ENCODE measurements at places on chromosomes 3 and 15. TPM values are rescaled to one million over a fixed set of nuclear protein-coding genes. Genes with fewer than 3 reads are reported as not detected.

Gene SATB1
- 1.5 TPM for total RNA-seq

Gene UMPS
- 25.2 TPM for total RNA-seq

GRCh38 chr3:51836606-51837005, 24.8 kb upstream of the IQCF2 start:
- DNase-seq: no peak

DNA sequence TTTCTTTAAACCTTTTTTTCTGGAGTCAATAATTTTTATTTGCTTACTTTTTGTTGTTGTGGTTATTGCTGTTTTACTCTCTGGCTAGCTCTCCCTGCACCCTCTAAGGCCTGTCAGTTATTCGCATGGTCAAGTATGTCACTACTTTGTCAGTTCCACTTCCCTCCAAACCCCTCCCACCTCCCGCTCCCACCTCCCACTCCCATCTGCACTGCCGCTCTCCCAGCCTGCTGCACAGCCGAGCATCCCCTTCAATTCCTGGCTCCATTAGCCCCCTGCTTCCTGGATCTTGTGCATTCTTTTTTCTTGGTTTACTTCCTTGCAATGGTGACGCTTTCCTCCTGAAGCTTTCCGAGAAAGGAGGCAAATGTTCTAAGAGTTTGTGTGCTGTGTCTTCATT, 218.0 kb downstream of the XXYLT1 start:
- DNase-seq: no peak

- no peak for DNase-seq
Measured at GRCh38 chr15:100520132-100520921, 8.4 kb downstream of the CERS3 start.
